ENCODE measurements at places on chromosomes 3 and 15.

- no peak for DNase-seq
These were observed 39.9 kb downstream of the RASA2 start for GRCh38 chr3:141526709-141527108.

GRCh38 chr3:111749171-111750170 lies 109.6 kb upstream of the PHLDB2 start:
- no peak for DNase-seq

DNA sequence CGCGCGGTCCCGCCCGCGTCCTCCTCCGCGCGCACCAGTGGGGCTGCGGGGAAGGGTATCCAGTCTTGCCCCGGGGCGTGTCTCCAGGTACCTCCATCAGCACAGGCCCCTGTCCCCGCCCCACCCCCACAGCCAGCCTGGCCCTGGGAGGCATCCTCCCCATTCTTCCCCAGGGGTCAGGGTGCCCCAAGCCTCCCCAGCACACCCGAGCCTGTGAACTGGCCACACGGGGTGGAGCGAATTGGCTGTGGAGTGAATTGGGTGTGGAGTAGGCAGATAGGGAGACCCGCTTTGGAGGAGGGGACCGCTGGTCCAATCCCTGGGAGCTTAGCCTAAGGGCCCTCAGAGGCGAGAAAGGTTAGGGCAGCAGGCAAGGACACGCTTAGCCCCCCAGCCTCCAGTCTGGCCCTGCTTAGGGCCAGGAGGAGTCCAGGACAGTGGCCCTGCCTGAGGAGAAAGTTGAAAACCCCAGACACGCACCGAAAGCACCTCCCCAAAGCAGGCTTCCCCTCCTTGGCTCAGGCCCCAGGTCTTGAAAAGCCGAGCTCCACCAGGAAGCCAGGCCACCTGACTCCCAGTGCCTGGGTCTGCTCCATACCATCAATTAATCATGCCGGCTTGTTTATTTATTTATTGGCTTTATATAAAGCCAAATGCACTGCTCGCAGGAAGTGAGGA lies 107.7 kb upstream of the SLC6A11 start:
- DNase-seq: no peak

GRCh38 chr15:64951777-64952418 lies 37.8 kb downstream of the SPG21 start:
- no peak for DNase-seq

GRCh38 chr3:122992676-122993075 lies 34.9 kb downstream of the SEMA5B start:
- DNase-seq: no peak

- no peak for DNase-seq
These were observed 62.8 kb downstream of the CHD2 start for GRCh38 chr15:92962914-92963313.

DNA sequence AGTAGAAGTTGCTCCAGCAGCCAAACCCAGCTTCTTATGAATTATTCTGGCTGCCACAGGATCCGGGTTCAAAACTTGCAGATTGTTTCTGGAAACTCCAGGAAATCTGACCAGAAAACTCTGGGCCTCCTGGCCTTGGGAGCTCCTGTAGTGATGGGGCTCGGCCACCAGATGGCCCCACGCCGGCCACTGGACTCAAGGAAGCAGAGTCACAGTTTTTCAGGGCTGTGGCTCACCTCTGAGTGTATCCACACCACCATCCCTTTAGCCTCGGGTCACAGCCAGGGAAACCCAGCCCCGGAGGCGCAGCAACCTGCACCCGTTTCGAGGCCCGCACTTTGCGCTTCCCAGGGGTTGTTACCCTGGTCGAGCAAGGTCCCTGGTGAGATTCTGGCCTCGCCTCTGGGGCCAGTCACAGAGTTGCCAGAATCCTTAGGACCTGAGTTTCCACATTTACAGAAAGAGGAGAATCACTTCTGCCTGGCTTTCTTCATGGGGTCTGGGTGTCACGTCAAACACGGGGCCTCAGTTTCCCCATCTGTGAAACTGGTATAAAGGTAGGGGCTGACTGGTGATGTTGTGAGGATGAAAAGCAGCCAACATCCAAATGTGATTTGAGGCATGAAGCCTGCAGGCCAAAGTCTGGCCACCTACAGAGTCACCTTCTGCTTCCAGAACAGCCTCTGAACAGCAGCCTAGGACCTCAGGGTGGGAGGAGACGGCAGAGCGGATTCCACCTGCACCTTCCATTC lies 53.5 kb upstream of the LCTL start:
- peak; percentile 80 for DNase-seq

- peak; percentile 31 for DNase-seq
These were observed 602 bp upstream of the BAHD1 start for GRCh38 chr15:40439960-40440742.

- DNase-seq: no peak
These were observed 96.9 kb downstream of the ZPLD1 start for GRCh38 chr3:102531686-102532085.

DNA sequence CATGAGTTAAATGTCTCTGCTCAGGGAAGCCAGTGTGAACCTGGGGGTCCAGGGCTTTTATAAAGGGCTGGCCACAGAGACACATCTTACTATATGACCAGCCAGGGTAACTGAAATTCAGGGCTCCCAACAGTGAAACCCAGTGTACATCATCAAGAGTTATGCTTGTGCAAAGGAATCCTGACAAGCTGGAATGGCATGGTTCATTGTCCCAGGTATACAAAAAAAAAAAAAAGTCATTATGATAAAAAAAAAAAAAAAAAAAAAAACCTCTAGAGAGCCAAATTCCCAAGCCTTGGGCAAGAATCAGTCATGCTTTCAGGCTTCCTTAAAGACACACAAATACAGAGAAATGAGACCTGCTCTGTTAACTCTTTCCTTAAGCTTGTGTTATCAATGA lies 452.0 kb downstream of the GABRG3 start:
- no peak for DNase-seq

DNA sequence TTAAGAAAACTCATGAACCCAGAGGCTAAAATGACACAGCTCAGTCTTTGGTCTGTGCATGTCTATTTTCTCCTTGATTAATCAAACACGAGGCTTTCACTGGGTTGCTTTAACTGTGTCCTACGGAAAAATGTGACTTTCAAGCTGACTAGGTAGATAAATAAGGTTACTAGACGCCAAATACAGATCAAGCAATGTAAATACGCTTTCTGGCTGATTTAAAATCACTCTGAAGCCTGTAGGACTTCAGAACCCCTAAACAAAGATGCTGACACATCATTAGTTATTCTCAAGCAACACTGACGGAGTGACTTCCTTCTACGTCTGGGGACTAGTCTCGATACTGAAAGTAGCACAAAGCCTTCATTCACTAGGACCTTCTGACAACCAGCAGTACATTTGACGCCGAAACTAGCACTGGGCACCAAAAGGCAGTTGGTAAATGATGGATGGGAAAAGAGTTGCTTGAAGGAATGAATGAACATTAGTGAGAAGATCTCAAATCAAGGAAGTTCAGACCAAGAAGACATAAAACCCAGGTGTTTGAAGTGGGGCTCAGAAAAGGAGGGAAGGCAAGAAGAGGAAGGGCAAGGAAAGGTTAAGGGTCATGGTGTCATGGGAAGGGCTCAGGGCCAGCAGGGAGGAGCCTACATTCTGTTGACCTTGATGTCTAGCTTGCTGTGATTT lies 67.1 kb upstream of the CDV3 start:
- DNase-seq: no peak

- no peak for DNase-seq
These were observed 18.0 kb downstream of the SCG5 start for GRCh38 chr15:32659340-32660155.

- DNase-seq: no peak
These were observed 103.8 kb downstream of the GALK2 start for GRCh38 chr15:49273734-49274318.

- peak; percentile 47 for DNase-seq
These were observed 6.1 kb upstream of the MESP2 start for GRCh38 chr15:89770041-89770440.

GRCh38 chr3:131370935-131371687 lies 10.5 kb upstream of the NUDT16 start:
- no peak for DNase-seq

GRCh38 chr3:10518506-10519150 lies 13.2 kb upstream of the ATP2B2 start:
- peak; percentile 5 for DNase-seq

DNA sequence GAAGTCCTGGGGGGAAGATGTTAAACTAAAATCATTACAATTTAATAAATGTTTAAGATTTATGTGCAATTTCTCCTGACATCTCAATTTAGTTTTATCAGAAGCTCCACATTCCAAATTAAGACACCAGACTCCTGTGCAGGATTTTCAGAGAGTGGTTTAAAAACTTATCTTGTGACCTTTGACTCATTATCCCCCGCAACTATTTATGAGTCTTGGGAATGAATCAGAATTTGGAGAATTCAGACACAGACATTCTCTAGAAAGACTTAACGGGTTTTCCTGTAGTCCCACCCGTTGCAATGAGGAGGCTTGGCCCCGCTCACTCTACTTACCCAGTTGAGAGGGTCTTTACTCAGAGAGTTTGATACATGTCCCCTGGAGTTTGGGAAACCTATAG lies 7.1 kb downstream of the OR5K2 start:
- no peak for DNase-seq

DNA sequence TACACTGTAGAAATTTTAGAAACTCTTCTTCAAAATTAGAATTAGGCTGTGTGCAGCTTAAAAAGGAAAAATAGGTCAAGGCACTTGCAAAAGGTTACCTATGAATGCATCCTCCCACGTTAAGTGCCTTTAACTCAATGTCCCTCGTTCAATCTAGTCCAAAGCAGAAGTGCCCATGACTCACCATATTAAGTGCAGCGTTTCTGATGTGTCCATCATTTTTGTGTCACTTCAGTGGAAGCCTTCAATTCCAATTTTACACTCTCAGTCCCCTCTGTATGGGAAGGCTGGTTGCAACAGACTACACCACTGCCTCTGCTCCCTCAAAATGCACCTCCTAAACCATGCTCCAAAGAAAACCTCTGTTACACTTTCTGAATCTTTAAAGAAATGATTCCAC lies 53.4 kb downstream of the FOXB1 start:
- DNase-seq: no peak

DNA sequence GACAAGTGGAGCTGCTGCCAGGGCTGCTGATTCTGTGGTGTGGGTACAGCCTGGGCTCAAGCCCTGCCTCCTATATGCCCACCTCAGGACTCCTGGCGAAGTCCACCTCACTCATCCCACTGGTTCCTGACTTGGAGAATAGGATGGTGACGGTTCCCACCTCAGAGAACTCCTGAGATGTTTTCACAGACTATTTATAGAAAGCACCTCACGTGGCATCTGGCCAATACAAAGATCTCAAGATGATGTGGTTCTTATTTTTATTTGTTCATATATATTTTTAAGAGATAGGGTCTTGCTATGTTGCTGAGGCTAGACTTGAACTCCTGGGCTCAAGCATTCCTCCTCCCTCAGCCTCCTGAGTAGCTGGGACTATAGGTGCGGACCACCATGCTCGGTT lies 236.9 kb upstream of the BHLHE40 start:
- no peak for DNase-seq
